ENCODE measurements at places on chromosomes 2 and 18.

GRCh38 chr2:238158509-238159070 is at the start of gene ERFE:
TSS of gene ERFE (plus strand) at chr2:238158970. CDS start at chr2:238159008, 38 bp downstream.
- peak; percentile 29 for DNase-seq

GRCh38 chr2:181954538-181954883 is 31.1 kb upstream of the PPP1R1C start:
- DNase-seq: no peak

DNA sequence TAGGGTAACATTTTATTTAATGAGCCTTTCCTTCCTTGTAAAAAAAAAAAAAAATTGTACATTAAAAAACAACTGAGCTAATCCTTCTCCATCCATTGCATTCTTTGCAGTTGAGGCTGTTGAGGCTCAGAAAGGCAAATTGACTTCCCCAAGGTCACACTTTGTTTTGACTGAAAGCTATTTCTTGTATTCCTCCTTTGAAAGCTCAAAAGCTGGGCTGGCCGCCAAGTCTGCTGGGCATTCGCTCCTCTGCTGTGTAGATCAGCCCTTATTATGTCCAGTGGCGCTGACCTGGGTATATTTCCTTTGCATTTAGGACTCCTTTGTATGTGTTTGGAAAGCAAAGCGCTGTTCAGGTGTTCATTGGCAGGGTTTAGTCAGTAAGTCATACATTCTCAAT is 44.0 kb downstream of the SGPP2 start:
- no peak for DNase-seq

DNA sequence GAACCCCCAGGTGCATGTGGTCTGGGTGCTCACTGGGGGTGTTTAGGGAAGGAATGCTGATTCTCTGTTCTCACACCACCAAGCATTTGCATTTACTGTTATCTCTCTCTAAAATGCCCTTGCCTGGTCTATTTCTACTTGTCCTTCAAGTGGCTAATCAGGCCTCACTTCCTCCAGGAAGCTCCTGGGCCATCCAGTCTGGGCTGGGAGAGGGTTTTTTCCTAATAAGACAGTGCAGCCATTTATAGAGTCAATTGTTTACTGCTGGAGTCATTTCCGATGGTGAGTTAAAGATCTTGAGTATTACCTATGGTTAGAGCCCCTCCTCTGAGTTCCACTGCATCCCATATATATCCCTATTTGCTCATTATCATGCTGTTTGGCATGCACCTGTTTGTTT is 25.2 kb upstream of the ITGA6 start:
- DNase-seq: no peak

DNA sequence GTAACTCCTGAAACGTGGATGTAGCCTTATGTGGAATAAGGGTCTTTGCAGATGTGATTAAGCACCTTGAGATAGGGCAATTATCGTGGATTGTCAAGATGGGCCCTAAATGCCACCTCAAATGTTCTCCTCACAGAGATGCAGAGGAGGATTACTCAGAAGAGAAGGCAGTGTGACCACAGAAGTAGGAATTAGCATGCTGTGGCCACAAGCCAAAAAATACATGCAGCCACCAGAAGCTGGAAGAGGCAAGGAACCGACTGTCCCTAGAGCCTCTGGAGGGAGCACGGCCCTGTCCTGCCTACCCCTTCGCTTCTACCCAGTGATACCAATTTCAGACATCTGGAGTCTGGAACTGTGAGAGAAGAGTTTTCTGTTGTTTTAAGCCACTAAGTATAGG is 47.3 kb upstream of the MGAT5 start:
- DNase-seq: no peak

- peak; percentile 2 for DNase-seq
Measured at GRCh38 chr2:67846370-67847070, 216.3 kb downstream of the C1D start.

DNA sequence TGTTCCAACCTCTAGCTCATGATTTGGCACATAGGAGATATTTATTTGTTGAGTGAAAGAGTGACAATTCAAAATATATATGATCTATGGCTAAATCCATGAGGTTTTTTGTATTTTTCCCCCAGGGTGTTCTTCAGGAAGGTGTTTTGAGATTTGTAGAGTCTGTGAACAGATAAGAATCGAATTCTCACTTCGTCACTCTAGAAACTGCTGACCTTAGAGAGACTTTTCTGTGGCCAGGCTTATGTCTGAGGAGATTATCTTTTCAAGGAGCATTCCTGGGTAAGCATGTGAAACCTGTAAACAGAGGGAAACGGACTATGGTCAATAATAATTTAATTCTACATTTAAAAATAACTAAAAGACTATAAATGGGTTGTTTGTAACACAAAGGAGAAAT is 849 bp upstream of the ITGB6 start:
- DNase-seq: no peak

GRCh38 chr2:15480552-15480951 is 80.6 kb downstream of the NBAS start:
- no peak for DNase-seq

DNA sequence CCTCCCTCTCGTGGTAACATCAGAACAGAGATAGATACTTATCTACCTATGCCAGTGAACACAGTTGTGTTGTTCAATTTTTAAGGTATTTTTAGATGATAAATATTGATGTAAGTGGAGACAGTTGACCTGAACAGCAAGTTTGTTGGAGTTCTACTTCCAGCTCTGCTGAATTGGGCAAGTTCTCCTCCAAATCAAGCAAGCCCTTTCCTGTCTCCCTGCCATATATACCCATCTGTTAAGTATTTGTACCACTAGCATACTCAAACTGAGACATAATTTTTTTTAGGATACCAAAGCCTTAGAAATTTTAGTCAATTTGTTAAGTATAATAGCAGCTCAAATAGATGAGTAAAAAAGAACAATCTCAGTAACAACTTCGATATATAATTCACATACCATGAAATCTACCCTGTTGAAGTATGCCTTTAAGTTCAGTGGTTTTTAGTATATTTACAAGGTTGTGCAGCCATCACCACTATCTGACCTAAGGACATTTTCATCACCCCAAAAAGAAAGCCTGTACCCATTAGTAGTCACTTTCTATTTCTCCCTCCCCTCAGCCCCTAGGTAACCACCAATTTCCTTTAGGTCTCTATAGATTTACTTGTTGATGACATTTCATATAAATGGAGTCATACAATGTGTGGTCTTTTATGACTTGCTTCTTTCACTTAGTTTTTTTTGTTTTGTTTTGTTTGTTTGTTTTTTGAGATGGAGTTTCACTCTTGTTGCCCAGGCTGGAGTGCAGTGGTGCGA is 61.8 kb downstream of the COX7A2L start:
- DNase-seq: no peak

DNA sequence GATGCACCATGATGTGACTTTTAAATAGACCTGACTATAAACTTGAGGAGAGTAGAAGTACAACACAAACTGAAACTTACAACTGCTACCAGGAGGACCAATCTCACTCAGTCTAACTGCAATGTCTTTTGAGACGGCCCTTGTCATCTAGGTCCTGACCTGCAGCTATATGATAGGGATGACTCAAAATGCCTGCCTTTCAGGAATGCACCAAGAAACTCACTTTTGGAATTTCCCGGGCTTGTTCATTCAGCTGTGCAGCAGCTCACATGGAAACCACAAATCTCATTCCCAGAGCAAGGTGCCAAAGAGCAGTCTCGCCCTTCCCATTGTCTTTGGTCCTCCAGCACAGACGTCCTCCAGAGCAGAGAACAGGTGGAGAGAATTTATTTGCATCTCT is 113.7 kb downstream of the SPOPL start:
- DNase-seq: no peak

GRCh38 chr2:133967326-133967725 is 286.5 kb upstream of the MGAT5 start:
- DNase-seq: no peak

GRCh38 chr2:170073288-170073687 is 104.7 kb upstream of the MYO3B start:
- no peak for DNase-seq

- peak; percentile 79 for DNase-seq
Measured at GRCh38 chr2:28810384-28811285, at the start of gene SPDYA. TSS of gene SPDYA (plus strand) at chr2:28810834. CDS start at chr2:28816015, 5,181 bp downstream.

DNA sequence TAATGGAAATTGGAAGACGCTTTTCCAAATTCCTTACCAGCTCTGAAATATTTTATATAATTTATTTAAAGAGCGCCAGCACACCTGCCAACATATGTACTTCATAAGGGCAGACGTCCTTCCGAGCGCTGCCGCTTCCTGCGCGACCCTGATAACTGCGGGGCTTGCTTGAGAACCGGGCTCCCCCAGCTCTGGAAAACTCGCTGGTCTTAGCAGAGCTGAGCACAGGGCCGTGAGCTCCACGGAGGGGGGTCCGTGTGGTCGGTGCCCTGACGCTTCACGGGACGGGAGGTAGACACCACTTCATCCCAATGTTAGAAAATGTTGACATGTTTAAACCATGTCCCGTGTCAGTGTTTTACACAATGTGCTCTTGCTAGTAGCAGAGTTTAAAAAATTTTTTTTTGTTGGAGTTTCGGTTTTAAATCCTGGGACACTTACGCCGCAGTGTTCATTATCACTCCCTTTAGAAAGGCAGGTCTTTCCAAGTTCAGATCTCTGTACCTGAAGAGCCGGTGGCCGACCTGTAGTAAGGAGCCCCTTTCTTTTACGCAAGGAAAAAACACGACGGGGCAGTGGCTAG is 1.6 kb downstream of the NFATC1 start:
- no peak for DNase-seq

DNA sequence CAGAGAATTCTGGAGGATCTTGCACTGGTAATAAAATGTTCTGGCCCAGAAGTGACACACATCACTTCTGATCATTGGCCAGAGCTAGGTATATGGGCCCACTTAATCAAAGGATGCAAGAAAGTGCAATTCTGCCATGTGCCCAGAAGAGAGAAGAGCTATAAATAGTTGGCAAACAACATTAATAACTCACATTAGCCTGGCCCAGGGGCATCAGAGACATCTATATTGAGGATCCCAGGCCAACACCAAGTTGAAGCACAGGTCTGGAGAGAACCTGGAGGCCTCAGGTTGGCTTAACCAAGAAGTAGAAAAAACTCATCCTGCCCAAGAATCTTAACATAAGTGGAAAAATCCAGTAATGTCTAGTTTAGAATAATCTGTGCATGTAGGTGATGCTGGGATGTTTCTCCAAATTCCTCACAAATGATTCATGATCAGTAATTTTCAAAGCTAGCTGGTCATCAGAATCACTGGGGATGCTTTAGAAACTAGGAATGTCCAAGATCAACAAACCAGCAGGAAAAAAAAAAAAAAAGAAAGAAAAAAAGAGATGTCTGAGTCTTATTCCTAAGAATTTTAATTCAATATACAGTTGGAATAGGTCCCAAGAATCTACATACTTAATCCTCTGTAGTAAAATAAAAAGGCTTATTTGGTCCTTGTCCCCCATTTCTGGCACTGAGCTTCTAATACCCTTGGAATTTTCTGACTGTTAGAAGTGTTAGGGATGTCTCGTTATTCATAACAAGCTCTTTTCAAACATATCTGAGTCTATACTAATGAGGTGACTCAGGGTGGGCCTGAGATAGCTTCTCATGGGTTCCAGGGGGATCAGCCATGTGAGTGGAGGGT is 35.0 kb upstream of the EVA1A start:
- DNase-seq: no peak

- DNase-seq: no peak
Measured at GRCh38 chr2:9358846-9359245, 64.5 kb downstream of the ITGB1BP1 start.

DNA sequence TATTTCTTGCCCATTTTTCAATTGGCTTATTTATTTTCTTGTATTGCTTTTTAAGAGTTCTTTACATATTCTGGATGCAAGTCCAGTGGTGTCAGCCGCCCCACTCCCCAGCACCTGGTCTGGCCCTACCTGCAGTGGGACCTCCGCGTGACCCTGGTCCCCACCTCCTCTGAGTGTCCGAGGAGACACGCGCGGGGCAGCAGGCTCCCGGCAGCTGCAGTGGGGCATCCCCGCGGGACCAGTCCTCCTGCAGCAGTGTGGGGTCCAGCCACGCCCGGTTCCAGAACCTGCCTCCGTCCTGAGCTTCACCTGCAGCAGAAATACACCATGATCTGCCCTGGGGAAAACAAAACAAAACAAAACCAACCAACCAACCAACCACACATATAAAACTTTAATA is 48.9 kb upstream of the IL1R1 start:
- DNase-seq: no peak

- no peak for DNase-seq
Measured at GRCh38 chr2:3656762-3657721, 958 bp upstream of the ALLC start.

- DNase-seq: no peak
Measured at GRCh38 chr18:66129248-66129647, 378.4 kb downstream of the CDH7 start.

GRCh38 chr2:127275789-127276188 is 18.2 kb downstream of the ERCC3 start:
- DNase-seq: no peak

DNA sequence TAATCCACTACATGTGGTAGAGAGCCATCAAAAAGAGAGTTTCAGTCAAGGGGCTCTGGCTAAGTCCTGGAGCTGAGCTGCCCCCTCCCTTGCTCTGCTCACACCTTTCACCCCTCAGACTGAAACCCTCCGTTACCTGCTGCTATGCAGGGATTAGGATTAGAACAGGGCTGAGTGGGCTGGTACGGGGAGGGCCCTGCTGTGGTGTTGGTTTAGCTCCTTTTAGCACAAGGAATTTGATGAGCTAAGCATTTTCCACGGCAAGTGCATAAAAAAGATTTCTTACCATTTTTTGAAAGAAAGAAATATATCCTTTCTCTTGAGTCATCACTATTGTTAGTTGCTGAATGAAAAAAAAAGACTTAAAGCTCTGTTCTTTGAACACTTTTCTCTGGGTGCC is 46.3 kb downstream of the TCF7L1 start:
- no peak for DNase-seq

DNA sequence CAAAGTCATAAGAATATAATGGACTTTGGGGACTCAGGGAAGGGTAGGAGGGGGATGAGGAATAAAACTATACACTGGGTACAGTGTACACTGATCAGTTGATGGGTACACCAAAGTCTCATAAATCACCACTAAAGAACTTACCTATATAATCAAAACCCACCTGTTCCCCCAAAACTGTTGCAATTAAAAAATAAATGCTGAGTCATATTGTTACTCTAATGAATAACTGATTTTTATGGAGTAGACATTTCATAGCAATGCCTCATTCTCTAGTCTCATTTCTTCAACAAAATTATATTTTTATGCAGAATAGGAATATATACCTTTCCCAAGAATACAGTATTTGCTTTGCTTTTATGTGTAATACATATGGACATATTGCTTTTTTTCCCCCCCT is 181.2 kb downstream of the ST6GAL2 start:
- no peak for DNase-seq
